Anterior cingulate cortex (tissue), 58 donors: ENCODE measurements at places on chromosomes 6 and 20.

GRCh38 chr6:55568808-55569439 lies 10.1 kb downstream of the HMGCLL1 start:
- DNase-seq = peak; percentile 15

DNA sequence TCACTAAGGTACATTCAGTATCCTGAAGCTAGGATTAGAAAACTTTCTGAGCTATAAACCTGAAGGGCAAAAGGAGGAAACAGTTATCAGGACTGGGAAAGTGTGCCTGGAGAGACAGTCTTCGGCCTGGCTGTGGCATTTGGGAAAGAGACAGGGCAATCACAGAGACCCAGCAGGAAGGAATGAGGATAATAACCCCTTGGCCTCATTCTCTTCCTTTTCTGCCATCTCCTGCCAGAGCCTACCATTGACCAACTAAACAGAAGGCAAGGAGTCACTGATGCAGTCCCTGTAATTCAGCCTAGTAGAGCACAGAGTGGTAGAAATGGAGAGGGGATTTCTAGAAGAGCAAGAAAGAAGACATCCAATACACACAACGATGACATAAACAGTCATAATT lies 359.4 kb downstream of the HDGFL1 start:
- no peak for DNase-seq

DNA sequence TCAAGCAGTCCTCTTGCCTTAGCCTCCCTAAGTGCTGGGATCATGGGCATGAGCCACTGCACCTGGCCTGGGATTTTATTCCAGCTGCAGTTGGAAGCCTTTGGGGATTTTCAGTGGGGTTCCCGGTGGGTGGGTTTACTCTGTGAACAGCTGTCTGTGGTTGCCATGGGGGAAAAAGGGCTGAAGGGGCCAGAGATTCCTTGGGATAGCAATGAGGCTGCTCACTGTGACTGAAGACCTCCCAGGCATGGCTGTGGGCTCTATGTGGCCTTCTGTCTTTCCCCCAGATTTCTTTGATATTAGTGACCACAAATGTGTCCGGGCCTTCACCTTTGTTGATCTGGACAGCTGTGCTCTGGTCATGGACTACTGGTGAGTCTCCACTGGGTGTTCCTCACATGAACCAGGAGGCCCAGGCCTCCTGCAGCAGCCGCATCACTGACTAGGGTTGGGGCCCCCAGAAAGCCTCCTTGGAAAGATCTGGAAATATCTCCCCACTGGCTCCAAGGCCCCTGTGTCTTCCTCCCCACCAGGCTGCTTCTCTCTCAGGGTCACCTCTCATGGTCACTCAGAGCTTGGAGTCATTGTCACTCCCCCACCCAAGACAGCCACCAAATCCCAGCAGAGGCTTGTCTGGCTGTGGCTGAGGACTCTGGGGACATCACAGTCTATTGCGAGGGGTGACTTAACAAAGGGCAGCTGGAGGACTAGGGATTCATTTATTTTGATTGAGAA lies 33.4 kb downstream of the EFCAB8 start:
- DNase-seq = no peak

GRCh38 chr20:63495741-63496595 lies 2.9 kb downstream of the EEF1A2 start:
- DNase-seq = peak; percentile 60

GRCh38 chr6:52531834-52532233 lies 45.0 kb downstream of the TRAM2 start:
- no peak for DNase-seq

DNA sequence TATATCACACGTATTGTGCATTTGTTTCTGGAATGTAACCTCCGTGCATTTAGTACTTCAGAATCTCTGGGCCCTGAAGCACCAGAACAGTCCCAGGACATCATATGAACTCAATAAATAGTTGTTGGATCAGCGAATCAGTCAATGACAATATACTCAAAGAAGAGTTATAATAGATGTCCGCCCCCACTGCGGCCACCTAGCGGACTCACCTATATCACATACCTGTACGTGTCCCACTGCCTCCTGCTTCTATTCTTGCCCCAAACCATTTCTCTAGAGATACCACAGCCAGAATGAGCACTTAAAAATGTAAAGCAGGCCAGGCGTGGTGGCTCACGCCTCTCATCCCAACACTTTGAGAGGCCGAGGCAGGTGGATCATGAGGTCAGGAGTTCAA lies 73.9 kb downstream of the DCDC2 start:
- DNase-seq = no peak

- no peak for DNase-seq
These were observed 42.7 kb downstream of the ANKRD6 start for GRCh38 chr6:89475634-89476033.

DNA sequence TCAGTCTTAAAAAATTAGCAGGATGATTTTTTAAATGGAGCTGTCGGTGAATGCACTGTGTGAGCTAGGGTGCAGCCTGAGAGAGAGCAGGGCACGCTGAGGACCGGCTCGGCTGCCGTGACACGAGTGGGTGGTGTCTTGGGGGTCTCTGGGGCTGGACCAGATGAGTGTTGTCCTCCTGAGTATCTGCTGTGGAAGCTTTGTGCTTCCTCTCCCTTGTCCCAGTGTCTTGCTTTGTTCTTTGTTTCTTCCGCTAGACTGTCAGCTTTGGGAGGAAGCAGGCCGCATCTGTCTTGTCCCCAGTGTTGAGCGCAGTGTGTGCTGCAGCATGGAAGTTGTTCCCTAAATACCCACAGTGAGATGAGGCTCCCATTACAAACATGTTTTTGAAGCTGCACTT lies 89.4 kb downstream of the RTN4IP1 start:
- no peak for DNase-seq

GRCh38 chr6:45681860-45682511 lies 304.3 kb upstream of the SUPT3H start:
- no peak for DNase-seq

GRCh38 chr6:146984251-146984924 lies 219.8 kb upstream of the STXBP5 start:
- no peak for DNase-seq

DNA sequence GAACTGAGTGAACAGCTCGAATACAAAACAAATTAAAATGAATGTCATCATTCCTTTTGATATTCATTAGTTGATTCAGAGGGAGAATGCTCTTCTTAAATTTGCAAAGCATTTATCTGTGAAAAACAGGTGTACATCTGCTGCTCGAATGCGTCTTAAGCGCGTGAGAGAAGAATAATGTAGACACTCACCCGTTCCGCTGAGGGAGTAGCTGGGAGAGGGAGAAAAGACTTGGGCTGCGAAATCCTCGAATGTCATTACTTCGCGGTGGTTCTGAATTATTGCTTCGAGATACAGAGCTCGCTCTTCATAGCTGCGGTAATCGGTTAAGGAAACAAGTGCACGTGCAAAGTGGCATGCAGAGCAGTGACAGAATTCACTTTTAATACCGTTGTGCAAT lies 43.9 kb downstream of the INSM1 start:
- no peak for DNase-seq

DNA sequence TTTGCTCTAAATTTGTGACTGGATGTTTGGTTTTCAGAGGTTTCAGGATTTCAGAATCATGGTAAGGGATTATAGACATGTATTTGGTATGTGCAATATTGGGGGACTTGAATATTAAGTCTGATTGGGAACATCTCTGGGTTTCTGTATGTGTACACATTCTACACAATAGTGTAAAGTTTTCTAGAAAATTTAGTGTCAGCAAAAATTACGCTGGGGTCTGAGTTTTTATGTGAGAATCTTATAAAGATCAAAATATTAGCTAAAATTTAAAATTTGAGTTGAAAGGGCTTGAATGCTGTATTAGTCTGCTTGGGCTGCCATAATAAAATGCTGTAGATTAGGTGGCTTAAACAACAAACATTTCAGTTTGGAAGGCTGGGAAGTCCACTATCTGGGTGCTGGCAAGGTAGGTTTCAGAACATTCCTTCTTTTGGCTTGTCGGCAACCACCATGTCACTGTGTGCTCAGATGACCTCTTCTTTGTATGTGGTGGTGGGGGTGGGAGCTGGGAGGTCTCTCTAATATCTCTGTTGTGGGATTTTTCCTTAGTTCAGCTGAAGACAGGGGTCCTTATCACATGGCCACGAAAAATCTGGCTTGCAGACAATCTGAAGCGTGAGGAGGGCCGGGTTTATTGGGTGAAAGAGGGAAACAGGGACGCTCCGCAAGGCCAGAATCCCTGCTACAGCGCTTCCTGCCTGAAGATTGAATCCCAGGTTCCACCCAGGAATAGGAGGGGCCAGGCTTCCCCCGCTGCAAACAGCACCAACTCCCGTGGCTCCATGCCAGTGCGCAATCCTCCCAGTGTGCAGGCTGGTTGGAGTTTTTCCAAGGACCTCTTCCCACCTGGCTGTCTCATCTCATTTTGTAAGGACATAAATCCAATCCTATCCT lies 299.7 kb downstream of the PLCB1 start:
- DNase-seq = no peak

GRCh38 chr6:145212813-145213212 lies 522.5 kb downstream of the EPM2A start:
- DNase-seq = no peak

- DNase-seq = no peak
These were observed 341.6 kb downstream of the NRN1 start for GRCh38 chr6:5665173-5665572.

DNA sequence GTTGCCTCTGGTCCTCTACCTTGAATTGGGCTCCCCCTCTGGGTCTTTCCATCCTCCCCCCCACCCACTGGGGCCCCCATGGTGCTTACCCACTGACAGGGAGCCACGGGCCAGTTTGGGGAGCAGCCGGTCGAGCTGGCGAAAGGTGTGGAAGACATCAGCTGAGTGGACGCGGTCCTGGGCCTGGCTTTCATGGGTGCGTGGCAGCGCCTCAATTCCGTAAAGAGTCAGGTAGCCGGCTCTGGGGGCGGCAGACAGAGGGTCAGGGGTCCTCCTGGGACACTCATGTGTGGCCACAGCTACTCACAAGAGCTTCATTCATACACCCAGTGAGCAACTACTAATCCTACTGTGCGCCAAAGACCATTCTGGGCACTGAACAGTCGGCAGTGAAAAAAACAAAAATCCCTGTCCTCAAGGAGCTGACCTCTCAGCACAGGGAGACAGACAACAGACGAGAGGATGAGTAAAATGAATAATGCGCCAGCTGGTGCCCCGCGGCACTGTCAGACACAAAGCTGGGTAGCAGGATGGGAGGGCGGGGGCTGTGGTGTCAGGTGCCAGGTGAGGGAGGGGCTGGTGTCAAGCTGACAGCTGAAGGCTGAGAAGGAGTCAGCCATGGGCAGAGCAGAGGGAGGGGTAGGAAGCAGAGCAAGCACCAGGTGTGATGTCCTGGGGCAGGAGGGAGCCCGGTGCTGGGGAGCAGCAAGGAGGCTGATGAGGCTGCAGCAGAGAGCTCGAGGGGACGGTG lies 28.3 kb downstream of the PTGIS start:
- DNase-seq = no peak

DNA sequence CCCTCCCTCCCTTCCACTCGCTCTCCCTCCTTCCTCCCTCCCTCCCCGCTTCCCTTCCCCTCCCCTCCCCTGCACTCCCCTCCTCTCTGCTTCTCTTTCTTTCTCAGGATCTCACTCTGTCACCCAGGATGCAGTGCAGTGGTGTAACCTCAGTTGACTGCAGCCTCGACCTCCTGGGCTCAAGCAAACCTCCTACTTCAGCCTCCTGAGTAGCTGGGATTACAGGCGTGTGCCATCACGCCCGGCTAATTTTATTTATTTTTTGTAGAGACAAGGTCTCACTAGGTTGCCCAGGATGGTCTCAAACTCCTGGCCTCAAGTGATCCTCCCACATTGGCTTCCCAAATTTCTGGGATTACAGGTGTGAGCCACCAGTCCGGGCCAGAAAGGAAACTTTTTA lies 23.6 kb upstream of the SERPINB1 start:
- no peak for DNase-seq

GRCh38 chr6:152267967-152268845 lies 369.0 kb downstream of the SYNE1 start:
- no peak for DNase-seq

DNA sequence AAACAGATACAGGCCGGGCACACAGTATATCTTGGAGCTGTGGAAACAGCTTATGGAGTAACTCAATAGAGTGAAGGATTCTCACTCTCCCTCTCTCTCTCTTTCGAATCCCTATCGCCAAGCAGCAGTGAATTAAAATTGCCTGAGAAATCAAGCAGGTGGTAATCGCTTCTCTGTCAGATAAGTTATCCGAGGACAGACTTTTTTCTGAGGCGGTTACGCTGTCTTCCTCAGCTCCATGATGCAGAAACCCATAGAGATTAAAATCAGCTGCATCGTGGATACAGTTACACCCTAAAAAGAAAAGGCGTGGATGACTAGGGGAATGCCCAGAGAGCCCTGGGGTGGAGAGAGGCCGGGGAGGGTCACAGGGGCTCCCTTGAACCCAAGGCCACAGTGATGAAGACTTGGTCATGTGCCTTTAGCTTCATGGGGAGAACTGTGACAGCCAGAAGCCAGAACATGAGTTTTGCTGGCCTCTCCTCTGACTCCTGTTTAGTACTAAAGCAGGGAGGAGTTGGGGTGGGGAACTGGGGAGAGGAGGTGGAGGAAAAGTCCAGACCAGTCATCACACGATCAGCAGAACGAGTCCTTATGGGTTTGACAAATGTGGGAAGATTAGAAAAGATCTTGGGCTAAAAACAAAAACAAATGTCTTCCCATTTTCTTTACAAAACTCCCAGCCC lies 138.8 kb upstream of the JARID2 start:
- no peak for DNase-seq

GRCh38 chr6:143490775-143491174 lies 20.7 kb downstream of the FUCA2 start:
- DNase-seq = no peak
